ENCODE measurements at places on chromosomes 3 and 15.

GRCh38 chr15:95409211-95409610 lies 921.3 kb upstream of the NR2F2 start:
- peak; percentile 18 for DNase-seq

GRCh38 chr3:133157716-133158115 lies 119.5 kb downstream of the TMEM108 start:
- no peak for DNase-seq

DNA sequence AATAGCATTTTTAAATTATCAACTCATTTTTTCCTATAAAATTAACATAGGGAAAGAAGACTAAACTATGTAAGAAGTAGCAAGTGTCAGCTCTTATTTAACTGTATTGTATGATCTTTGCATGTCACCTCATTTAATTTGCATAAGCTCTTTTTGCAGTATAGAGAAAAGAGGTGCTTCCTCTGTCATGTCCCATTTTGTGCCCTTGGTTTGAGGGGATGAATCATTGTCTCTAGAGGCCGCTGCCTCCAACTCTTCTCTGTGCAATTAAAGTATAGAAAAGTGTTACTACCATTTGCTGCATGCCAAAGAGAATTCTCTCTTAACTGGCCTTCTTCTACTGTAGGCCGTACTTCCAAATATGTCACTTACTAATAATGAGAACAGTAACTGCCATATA lies 93.4 kb downstream of the LRRC28 start:
- DNase-seq = no peak

GRCh38 chr3:99651531-99651930 lies 13.1 kb downstream of the COL8A1 start:
- no peak for DNase-seq

DNA sequence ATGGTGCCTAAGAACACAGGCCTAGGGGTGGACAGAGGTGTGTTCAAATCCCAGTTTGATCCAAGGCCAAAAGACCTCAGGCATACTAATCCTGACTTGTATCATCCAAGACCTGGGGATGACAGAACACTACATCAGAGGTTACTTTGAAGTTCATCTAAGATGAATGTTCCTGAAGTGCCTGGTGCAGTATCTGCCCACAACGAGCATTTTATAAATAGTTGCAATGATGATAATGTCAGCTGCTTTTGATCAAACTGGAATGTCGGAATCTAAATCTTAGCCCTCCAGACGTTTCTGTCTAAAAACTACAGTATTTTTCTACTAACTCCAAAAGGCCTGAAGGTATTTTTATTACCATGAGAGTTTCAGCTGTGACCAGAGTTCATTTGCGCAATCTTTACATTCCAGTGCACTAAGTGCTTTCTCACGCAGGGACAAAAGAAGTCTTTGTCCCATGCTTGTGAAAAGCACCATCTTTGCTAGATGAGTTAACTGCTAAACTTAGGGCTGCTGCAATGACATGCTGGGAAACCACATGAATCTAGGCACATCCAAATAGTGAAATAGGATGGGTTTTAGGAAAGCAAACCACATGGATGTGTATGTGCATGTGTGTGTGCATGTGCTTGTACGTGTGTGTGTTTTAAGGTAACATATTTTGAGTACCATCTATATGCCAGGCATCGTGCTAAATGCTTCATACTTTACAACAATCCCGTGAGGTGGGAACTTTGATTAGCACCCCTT lies 18.1 kb downstream of the ANXA2 start:
- DNase-seq = no peak

GRCh38 chr15:43550527-43551363 lies 33.3 kb downstream of the MAP1A start:
- DNase-seq = no peak

GRCh38 chr3:65894679-65895453 lies 143.9 kb downstream of the MAGI1 start:
- no peak for DNase-seq

DNA sequence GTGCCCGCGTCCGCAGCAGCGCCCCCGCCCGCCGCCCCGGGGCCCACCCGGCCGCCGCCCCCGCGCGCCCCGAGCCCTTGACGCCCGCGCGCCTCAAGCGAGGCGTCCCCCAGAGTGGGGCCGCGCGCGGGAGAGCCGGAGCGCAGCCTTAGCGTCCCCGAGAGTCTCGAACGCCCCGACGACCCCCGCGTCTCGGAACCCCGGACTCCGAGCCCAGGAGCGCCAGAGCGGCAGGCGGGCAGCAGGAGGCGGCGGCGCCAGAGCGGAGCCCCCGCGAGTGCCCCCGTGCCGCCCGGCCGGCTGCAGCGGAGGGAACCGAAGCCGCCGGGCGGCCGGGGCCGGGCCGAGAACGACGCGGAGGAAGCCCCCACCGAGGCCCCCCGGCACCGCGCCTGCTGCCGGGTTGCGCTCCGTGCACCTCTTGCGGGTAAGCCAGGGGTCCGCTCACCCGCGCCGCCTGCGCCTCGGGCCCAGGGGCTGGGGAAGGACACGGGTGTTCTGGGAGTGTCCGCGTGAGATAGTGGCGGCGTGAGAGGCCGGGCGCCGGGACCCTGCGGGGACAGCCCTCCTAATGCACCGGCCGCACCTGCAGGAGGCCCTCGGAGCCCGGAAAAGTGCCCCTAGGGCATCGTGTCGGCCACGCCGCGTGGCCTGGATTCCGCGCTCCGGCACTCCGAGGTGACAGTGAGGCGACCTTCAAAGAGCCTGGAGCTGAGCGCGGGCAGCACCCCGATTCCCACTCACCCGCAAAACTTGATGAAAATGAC lies 52.0 kb upstream of the ULK4 start:
- peak; percentile 50 for DNase-seq

GRCh38 chr15:28975766-28976179 lies 90.0 kb downstream of the APBA2 start:
- no peak for DNase-seq

GRCh38 chr15:28033443-28033842 lies 65.7 kb downstream of the OCA2 start:
- no peak for DNase-seq

DNA sequence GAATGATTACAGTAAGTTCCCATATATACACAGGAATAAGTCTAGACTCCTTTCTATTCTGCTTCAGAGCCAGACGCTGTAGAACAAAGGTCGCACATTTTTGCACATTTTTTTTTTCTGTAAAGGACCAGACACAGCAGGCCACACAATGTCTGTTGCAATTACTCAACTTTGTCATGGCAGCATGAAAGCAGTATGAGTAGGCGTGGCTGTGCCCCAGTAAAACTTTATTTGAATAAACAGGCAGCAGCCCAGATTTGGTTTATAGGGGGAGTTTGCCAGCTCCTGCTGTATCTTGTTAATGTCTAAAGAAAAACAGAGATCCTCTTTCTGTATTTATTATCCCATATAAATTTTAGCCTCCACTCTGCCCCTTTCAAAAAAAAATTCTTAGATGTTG lies 708.3 kb downstream of the FHIT start:
- DNase-seq = no peak

- DNase-seq = no peak
Measured at GRCh38 chr3:177842302-177842701, 645.0 kb upstream of the TBL1XR1 start.

GRCh38 chr15:70035051-70035718 lies 62.5 kb downstream of the TLE3 start:
- no peak for DNase-seq

DNA sequence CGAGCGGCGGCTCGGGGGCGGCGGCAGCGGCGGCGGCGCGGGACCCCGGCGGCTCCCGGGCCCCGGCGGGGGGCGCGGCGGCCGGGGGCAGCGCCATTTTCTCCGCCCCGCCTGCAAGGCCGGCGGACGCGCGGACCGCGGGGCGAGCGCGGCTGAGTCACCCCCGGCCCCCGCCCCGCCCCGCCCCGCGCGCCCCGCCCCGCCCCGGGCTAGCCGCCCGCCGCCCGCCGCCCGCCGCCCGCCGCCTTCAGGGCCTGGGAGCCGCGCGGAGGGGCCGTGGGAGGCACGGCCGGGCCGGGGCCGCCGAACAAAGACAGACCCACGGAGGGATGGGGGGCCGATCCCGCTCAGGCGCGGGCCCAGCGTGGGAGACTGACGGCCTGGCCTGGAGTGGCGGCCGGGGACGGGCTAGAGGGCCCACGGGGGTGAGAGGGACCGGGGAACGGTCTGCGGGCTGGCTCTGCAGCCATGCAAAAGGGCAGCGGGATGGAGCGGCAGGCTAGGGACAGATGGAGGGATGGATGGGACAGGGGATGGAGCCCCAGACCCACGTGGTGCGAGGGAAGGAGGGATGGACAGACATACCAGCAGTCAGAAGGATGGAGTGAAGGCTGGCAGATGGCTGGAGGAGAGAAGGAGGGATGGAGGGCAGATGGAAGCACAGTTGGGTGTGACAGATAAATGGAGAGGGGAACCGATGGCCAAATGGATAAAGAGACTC lies at the start of gene EIF4E3:
TSS of gene EIF4E3 (minus strand) at position 132 of the 721 bp plus-strand sequence. CDS start at position 97, 35 bp downstream.
- peak; percentile 74 for DNase-seq

GRCh38 chr15:92625251-92625980 lies 30.2 kb downstream of the FAM174B start:
- DNase-seq = peak; percentile 14

DNA sequence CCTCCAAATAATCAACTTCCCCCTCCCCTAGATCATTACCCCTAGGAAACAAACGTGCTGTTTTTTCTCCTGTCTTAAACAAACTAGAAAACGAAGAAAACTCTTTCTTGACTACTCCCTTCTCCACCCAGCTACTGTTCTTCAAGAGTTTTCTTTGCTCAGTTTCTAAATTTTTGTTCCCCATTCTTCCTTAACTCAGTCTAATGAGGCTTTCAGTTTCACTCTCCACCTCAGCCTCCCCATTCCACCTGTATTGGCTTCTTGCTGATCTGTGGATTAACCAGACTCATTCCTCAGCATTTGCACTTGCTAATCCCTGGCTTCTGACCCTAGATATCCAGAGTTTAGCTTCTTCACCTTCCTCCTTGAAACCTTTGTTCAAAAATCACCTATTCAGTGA lies 26.8 kb downstream of the SERPINI1 start:
- no peak for DNase-seq

DNA sequence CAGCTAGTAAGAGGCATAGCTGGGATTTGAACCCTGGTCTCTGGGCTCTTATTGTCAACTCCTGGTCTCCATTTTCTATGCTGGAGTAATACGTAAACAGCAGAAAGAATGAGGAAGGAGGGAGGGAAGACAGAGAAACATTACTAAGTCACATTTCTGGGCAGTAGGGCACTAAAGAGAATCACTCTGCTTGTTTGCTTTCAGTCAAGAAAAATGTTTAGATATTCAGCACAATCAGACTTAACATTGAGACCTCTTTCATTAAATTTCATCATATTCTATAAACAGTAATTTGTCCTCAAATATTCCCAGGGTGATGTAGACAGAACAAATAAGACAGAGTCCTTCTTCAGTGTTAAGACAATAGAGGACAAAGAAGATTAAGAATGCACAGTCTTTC lies 67.7 kb upstream of the BNC1 start:
- DNase-seq = no peak
